ENCODE measurements at places on chromosomes 16 and 17.

DNA sequence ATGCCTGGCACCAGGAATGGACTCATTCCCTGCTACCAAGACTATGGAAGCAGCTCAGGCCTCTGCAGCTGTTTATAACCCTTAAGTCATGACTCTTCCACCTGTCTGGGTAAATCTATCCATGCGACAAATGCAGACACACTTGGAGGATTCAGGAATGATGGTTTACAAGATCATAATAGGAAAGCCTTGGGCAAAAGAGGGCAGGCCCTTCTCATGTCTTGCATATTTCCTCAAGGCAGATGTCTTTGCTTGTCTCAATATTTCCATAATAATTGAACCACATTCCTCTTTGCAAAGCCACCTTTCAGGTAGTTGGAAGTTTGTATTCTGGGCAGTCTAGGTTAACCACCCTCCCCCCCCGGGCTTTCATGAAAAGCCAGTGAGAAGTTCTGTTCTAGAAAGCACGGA is 884 bp upstream of the JPT1 start:
- DNase-seq = no peak

GRCh38 chr17:9361188-9361955 is 214.2 kb downstream of the STX8 start:
- DNase-seq = no peak

DNA sequence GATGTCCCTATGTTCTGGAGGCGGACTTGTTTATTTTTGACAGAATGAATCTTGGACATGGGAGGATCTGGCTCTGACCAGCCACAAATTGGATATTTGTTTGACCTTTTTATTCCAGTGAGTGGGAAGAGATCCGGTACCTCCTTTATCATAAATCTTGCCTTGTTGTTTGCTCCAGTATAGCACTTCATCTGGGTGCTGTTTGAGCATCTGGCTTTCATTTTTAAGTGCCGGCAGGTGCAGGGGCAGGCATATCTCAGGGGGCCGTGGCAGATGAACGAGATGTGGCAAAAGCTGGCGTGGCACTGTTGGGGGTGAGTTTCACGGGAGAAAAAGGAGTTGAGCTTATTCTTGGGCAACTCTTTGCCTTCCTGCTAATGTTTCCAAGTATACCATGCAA is 37.8 kb downstream of the MSI2 start:
- DNase-seq = no peak

- no peak for DNase-seq
Measured at GRCh38 chr17:50765454-50766221, 1.7 kb downstream of the ANKRD40CL start.

- DNase-seq = no peak
Measured at GRCh38 chr16:13951611-13952010, 31.7 kb downstream of the ERCC4 start.

DNA sequence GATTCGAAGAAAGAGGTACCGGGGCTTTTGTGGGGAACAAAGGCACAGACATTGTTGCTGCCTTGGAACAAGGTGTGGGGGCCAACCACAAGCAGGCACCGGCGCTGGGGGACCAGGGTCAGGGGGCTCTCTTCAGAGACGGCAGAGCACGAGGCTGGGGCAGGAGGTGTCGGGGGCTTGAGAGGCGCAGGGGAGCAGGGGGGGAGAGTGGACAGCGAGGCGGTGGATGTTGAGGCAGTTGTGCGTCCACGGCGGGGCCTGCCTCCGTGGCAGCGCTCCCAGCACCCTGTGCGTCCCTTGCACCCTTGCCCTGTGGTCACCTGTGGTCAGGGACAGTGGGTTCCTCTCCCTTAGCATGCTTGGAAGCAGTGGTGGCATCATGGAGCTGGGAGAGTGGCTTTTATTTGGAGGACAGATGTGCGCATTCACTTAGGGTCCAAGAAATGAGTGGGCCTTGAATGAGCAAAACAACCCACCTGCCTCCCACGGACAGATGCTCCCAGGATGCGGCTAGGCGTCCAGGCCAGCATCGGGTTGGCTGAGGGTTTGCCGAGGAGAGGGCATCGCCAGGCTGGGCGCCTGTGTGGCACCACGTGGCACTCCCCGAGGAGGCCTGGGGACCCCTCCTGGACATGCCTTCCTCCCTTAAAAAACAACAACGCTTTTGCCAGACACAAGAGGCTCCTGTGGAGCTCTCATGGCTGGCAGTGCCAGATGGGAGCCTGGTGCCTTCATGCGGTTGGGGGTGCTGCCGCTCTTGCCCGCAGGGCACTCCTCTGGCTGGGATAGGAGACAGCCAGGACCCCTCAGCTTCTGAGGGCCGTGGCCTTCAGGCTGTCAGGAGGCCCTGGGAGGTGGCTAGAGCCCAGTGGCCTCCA is 113.0 kb downstream of the BANP start:
- no peak for DNase-seq

DNA sequence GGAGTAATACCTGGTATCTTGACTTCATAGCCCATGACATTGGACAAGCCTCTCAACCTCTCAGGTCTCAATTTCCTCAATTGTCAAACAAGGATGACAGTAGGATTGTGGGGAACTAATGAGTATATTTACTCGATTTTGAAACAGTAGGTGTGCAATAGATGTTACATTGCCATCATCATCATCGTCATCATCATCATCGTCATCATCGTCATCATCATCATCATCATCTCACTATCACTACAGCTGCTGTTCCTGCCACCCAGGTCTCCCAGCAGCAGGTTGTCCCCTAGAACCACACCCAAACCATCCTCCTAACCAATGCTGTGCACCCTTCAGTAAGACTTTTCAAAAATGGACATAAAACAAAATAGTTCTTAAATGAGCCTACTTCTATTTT is 24.8 kb upstream of the CDRT4 start:
- no peak for DNase-seq

- no peak for DNase-seq
Measured at GRCh38 chr17:43721537-43722268, 36.9 kb downstream of the SOST start.

DNA sequence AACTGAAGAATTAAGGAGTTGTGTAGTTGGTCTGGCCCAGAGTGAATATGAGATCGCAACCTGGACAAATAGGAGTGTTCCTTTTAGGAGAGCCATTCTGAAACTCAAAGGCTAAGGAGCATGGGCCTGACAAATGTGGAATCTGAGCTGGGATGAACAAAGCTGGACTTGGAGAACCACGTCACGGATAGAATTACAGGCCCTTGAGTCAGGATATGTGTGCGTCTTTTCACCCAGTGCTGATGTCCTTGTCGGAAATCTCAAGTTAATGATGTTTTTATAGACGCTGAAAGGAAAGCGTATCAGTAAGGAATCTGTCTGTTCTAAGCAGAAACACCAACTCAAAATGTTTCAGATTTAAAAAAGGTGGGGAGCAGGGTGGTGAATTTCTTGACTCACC is 173.8 kb upstream of the ZKSCAN2 start:
- no peak for DNase-seq

DNA sequence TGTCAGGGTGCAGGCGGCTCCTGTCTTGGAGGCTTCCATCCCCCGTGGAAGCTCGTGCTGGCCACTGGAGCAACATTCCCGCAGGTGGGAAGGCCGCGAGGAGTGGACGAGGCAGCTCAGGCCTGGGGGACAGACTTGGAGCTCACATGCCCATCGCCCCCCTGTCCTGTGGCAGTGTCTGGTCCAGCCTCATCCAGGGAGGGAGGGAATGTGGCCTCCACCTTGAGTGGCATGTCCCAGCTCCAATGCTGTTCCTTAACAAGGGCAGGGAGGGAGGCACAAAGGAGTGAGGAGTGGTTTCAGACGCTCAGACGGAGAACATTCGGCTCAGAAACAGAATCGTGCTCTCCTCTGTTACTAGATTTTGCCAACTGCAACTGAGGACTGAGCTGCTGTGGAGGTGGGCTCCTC is 159.4 kb upstream of the CHMP6 start:
- DNase-seq = no peak

DNA sequence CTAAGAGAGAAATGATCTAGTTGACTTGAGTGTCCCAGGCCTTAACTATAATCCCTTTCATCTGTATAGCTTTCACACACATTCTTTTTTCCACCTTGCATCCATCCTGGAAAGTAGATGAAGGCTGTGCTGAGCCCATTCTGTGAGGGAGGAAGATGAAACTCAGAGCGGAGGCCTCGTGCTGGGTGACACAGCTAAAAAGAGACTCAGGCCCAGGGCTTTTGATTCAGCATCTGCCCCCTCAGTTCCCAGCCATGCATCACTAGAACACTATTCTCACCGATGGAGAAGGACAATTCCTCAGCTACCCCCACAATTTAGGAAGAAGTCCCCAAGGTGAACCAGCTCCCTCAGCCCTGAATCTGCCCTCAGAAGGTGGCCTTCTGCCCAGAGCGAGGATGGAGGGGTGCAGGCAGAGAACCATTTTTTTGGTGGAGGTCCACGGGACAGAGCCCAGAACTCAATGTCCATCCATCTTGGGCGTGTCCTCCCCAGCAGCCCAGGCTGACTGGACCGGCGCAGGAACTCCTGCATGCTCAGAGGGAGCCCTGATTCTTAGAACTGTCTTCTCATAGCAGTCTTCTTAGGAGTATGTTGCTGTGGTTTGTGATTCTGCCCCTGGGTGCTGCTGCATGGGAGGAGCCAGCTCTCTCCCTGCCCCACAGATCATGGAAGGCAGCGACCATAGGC is 5.8 kb upstream of the MYCBPAP start:
- no peak for DNase-seq

- no peak for DNase-seq
Measured at GRCh38 chr17:58402679-58403078, 14.7 kb downstream of the RNF43 start.

DNA sequence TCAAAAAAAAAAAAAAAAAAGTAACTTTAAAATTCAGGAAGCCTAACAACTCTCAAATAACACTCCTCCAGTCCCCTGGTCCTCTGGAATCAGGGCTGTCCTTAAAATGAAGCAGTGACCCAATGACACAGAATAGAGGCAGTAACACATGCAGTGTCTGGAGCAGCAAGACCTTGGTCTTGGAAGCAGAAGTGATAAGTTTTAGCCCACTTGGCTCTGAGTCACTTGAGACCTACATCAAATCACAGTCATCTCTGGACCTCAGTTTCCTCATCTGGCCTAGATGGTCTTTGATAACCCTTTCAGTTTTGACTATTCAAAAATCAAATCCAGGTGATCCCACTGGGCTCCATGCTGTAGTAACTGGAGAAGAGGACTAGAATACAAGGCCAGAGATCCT is 39.0 kb downstream of the LYRM1 start:
- no peak for DNase-seq

DNA sequence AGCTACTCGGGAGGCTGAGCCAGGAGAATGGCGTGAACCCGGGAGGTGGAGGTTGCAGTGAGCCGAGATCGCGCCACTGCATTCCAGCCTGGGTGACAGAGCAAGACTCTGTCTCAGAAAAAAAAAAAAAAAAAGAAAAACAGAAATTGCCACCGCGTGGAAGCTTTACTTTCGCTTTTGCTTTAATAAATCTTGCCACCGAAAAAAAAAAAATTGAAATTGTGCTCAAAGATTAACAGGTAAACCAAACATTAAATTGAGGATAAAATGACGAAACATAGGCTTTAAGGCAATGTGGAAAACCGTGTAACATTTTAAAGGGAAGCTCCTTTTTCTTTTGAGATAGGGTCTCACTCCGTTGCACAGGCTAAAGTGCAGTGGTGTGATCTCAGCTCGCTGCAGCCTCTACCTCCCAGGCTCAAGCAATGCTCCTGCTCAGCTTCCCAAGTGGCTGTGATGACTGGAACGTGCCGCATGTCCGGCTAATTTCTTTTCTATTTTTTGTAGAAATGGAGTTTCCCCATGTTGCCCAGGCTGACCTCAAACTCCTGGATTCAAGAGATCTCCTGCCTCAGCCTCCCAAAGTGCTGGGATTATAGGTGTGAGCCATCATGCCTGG is 40.1 kb downstream of the ZNF276 start:
- DNase-seq = no peak

DNA sequence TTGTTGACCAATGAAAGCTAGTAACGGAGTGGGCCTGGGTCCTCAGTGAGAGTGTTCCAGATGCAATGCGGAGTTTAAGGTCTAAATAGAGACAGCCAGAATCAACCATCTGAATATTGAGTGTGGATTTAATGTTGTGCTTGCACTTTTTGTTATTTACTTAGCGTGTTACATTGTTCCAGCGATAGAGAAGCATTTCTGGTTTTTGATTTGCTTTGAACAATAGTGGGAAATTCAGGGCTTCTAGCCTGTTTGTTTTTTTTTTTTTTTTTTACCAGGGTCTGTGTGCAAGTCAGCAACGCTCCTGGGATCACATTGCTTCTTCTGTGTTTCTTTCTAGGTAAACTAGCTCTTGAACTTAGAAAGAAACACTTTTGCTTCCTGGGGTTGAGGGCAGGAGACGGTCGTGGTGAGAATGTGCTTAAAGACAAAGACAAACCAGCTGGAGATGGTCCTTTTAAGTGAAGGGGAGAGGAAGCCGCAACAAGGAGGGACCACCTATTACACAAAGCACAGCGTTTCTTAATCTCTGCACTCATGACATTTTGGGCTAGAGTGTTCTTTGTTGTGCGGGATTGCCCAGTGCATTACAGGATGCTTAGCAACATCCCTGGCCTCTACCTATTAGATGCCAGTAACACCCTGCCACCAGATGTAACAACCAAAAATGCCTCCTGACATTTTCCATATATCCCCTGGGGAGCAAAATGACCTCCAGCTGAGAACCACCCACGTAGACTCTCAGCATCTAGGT is 119.2 kb downstream of the MAP2K6 start:
- DNase-seq = no peak

GRCh38 chr17:43015579-43015978 is 6.6 kb downstream of the VAT1 start:
- no peak for DNase-seq

DNA sequence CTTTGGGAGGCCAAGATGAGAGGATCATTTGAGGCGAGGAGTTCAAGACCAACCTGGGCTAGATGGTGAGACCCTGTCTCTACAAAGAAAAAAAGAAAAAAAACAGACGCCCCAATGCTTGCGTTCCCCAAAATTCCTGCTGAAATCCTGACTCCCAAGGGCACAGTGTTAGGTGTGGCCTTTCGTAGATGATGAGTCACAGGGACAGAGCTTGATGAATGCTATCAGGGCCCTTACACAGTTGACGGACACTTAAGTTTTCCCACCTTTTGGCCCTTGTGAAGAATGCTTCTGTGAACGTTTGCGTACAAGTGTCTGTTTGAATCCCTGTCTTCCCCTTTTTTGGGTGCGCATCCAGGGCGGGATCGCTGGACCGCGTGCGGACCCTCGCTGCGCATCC is 16.5 kb upstream of the ZNF750 start:
- DNase-seq = no peak

GRCh38 chr16:69384974-69385373 is 833 bp downstream of the TERF2 start:
- DNase-seq = no peak

DNA sequence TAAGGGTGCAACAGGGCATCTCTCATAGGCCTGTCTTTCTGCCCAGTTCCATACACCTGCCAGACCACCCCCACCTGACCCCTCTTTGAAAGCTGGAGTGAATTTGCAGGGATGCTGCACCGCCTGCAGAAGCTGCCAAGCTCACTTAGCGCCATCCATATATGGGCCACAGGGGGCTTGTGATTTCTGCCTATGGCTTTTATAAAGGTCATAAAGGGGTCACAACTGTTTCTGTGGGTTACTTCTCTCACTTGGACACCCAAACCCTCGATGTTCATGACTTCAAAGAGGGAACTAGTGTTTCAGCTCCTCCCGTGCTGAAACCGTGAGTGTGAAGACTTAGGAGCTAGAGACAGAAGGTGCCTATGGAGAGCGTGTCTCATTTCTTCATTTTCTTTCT is 23.9 kb upstream of the MEAK7 start:
- DNase-seq = no peak

GRCh38 chr17:45277216-45277849 is 15.4 kb upstream of the SPATA32 start:
- DNase-seq = peak; percentile 76

All from activated B cell treated with CpG ODN at 0.5 μM for 24 hours (primary cell).